ENCODE measurements at places on chromosomes 5 and 9.

DNA sequence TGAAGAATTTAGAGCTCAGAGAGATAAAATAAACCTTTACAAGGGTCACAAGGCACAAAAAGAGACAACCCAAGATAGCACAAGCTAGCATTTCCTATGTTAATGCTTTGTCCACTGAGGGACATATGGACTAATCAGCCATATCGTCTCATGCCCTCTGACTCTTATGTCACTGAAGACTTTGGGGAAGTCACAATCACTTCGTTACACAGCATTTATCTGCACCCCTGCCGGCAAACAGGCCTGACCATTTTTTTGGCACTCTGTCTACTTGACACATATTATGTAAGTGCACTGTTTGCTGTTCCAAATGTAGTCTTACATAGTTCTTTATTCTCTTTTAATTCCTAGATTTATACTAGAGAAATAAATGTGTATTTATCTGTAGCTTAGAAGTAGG, 13.9 kb upstream of the BNC2 start:
- no peak for DNase-seq

GRCh38 chr9:136618580-136619547, 43.9 kb upstream of the EGFL7 start:
- DNase-seq: peak; percentile 63

DNA sequence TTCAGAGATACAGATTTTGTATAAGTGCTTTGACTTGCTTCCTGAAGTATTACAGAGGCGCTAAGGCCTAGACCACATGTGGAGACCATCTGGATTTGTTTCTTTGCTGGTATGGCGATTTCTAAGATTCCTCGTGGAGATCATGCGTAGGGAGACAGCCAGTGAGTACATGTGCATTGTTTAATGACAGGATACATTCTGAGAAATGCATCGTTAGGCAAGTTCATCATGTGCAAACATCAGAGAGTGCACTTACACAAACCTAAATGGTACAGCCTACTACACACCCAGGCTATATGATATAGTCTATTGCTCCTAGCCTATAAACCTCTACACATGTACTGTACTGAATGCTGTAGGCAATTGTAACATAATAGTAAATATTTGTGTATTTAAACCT, 16.5 kb upstream of the CEP120 start:
- no peak for DNase-seq

DNA sequence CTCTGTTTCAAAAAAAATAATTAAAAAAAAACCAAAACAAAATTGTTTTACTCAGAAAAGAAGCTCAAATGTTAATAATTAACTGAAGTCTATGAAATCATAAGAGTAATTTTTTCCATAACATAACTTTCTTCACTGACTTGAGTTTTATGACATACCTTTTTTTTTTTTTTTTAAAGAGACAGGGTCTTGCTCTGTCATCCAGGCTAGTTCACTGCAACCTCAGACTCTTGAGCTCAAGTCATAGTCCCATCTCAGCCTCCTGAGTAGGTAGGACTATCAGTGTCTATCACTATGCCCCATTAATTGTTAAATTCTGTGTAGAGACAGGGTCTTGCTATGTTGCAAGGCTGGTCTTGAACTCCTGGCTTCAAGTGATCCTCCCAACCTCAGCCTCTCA, 21.9 kb downstream of the SAR1B start:
- no peak for DNase-seq

- DNase-seq: no peak
Measured at GRCh38 chr5:33306758-33307157, 134.0 kb upstream of the TARS1 start.

Measured in OCI-LY7 (cell line).